ENCODE measurements at places on chromosomes 4 and X. TPM values are rescaled to one million over a fixed set of nuclear protein-coding genes. Genes with fewer than 3 reads are reported as not detected.

HPF1 gene
- 23.3 TPM for total RNA-seq

CENPVL2 gene
- total RNA-seq, result not detected

BOD1L1 gene
- total RNA-seq, result 13.4 TPM

LPAR4 gene
- total RNA-seq, result not detected

DTHD1 gene
- total RNA-seq, result not detected

EGF gene
- total RNA-seq, result 0.45 TPM

GPC4 gene
- 0.05 TPM for total RNA-seq

TRO gene
- 0.96 TPM for total RNA-seq

RPL34 gene
- total RNA-seq, result 902 TPM

F8A2 gene
- total RNA-seq, result not detected

NEUROG2 gene
- total RNA-seq, result not detected

HSFX1 gene
- 0.21 TPM for total RNA-seq

RBM47 gene
- 19.5 TPM for total RNA-seq

NPY2R gene
- total RNA-seq, result not detected

SSX1 gene
- total RNA-seq, result not detected

CETN2 gene
- total RNA-seq, result 74.2 TPM

PAK3 gene
- not detected for total RNA-seq

VCX3B gene
- total RNA-seq, result not detected

FGFR3 gene
- 1.9 TPM for total RNA-seq

SYTL5 gene
- total RNA-seq, result 0.34 TPM

TEX13B gene
- not detected for total RNA-seq

LRCH2 gene
- not detected for total RNA-seq

ADGRG2 gene
- total RNA-seq, result 11.0 TPM

UGT2B28 gene
- not detected for total RNA-seq

MAGEB1 gene
- total RNA-seq, result not detected

UGT2B15 gene
- 0.08 TPM for total RNA-seq

CT45A8 gene
- total RNA-seq, result not detected

GUCY1B1 gene
- total RNA-seq, result 0.23 TPM

ATP2B3 gene
- total RNA-seq, result 0.10 TPM

MAGEA12 gene
- 0.15 TPM for total RNA-seq

MAPK10 gene
- total RNA-seq, result 0.43 TPM

RPL39 gene
- 3,619 TPM for total RNA-seq

FAM149A gene
- 1.6 TPM for total RNA-seq

DGKK gene
- not detected for total RNA-seq

FBXW7 gene
- total RNA-seq, result 7.2 TPM

SHROOM3 gene
- 12.5 TPM for total RNA-seq

CT47B1 gene
- total RNA-seq, result not detected

TLR2 gene
- total RNA-seq, result 0.79 TPM

GPRASP1 gene
- total RNA-seq, result 0.22 TPM

CACNA1F gene
- not detected for total RNA-seq

COX7B2 gene
- total RNA-seq, result not detected

PPP1R3F gene
- total RNA-seq, result 2.2 TPM

CLGN gene
- total RNA-seq, result 4.9 TPM

SORBS2 gene
- total RNA-seq, result 1.0 TPM

TCEAL3 gene
- total RNA-seq, result 23.5 TPM

All from A549 treated with Mapracorat at 1 μM for 4 hours (cell line).